ENCODE measurements at places on chromosomes 6 and 20. TPM values are rescaled to one million over a fixed set of nuclear protein-coding genes. Genes with fewer than 3 reads are reported as not detected.

ELOVL4 gene
- 0.10 TPM for total RNA-seq

BPIFB2 gene
- not detected for total RNA-seq

PDE10A gene
- total RNA-seq, result not detected

HNF4A gene
- total RNA-seq, result not detected

HLA-DOB gene
- total RNA-seq, result 109 TPM

SLC22A16 gene
- not detected for total RNA-seq

SMIM26 gene
- total RNA-seq, result 47.4 TPM

C20orf144 gene
- total RNA-seq, result 0.27 TPM

TMEM74B gene
- 0.73 TPM for total RNA-seq

PDE7B gene
- 9.2 TPM for total RNA-seq

HLA-C gene
- 998 TPM for total RNA-seq

TXLNB gene
- 3.3 TPM for total RNA-seq

SLC17A1 gene
- not detected for total RNA-seq

DEF6 gene
- total RNA-seq, result 116 TPM

LAMA2 gene
- total RNA-seq, result not detected

GPR6 gene
- total RNA-seq, result not detected

DNA sequence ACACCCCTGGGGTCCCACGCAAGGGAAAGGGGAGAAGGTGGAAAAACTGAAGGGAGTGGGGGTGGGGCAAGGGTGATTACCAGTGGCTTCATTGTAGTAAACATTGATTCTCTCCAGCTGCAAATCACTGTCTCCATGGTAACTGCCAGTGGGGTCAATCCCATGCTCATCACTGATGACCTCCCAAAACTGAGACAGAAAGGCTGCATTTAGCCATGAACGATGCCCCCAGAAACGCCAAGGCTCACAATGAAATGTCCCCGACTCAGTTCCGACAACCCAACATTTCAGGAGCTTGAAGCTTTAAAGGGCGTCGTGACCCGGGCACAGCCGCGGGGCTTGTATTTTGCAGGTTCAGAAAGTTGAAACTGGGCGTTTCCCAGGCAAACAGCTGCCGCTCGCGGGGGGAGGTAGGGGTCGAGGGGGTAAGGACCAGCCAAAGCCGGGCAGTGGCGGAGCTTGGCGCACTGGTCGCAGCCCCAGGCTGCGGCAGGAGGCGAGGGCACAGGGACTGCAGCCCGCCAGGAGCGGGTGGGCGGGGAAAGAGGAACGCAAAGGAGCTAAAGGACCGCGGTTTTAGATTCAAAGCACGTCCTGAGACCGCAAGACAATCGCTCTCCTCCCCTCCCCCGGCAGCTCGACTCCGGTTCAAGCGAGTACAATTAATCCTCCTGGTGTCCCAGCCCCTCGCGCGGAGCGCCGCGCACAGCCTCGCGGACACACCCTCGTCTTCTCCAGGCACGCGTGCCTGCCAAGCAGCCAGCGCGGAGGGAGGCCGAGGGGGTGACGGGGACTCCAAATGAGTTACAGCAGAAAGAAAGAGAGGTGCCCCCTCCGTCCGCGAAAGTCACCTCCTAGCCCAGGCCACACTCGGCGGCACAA is 731 bp downstream of the TUBB2B start:
- H3K27ac ChIP-seq, result no peak overlapping the region
- H3K4me3 ChIP-seq, result peak overlapping the region; percentile 38
- no peaks in the 10 kb centered on the region for H3K36me3 ChIP-seq
- H3K27me3 ChIP-seq, result no peaks in the 10 kb centered on the region

DNA sequence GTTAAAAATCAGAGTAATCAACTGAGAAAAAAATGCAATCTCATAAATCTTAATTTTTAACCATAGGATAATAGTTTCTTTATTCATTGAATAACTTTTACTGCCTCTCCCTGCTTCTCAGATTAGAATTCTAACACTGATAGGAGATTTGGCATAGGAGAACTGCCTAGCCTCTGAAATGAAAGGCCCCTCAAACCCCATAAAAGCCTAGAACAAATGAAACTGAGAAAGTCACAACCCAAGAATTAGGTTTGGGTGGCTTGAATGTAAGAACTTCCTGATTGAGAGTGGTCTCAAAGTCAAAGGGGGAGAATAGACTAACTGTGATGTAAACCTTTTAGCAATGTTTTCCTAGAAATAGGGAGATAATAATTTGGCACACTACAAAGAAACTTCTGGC is 52.2 kb downstream of the SAMD5 start:
- H3K36me3 ChIP-seq, result no peaks in the 10 kb centered on the region
- no peaks in the 10 kb centered on the region for H3K27me3 ChIP-seq
- no peak overlapping the region for H3K4me3 ChIP-seq
- DNase-seq, result no peak

GRCh38 chr20:32526125-32526524 is 59.0 kb downstream of the NOL4L start:
- peaks cover 53% of the 10 kb centered on the region for H3K4me1 ChIP-seq
- H3K4me3 ChIP-seq, result no peak overlapping the region
- no peak for DNase-seq
- no peaks in the 10 kb centered on the region for H3K27me3 ChIP-seq

GRCh38 chr6:19297880-19298279 is 539.3 kb upstream of the ID4 start:
- no peak overlapping the region for H3K4me3 ChIP-seq
- H3K27ac ChIP-seq, result no peak overlapping the region
- no peaks in the 10 kb centered on the region for H3K36me3 ChIP-seq
- H3K4me1 ChIP-seq, result no peaks in the 10 kb centered on the region

DNA sequence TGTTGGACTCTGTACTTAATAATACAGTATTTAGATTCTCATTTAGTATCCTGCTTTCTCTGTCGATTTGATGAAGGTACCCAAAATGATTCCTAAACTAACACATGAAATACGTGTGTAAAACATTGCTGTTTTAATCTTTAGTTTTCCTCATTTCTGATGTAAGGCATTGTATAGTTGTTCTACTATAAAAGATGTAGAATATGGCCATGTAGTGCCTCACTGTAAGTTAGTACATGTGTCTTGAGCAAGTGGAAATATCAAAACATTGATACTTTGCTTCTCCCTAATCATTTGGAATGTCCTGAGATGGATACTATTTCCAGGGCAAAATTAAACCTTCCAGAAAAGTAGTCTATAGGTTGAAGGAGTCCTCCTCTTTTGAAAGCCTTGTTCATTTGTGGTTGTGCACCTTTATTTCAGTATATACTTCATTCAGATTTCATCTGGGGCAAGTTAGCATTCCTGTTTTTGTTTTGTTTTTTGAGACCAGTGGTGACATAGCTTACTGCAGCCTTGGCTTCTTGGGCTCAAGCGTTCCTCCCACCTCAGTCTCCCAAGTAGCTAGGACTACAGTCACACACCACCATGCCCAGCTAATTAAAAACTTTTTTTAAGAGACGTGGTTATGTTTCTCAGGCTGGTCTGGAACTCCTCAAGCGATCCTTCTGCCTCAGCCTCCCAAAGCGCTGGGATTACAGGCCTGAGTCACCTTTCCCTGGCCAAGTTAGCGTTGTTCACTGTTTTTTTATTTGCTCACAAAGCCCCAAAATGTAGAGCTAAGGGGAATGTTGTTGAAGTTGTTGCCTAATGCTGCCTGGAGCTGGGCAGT is 11.6 kb downstream of the SRSF3 start:
- peaks cover 22% of the 10 kb centered on the region for H3K36me3 ChIP-seq
- no peaks in the 10 kb centered on the region for H3K27me3 ChIP-seq
- peaks cover 13% of the 10 kb centered on the region for H3K4me1 ChIP-seq
- no peak overlapping the region for H3K4me3 ChIP-seq
- no peak for DNase-seq
- H3K27ac ChIP-seq, result no peak overlapping the region

DNA sequence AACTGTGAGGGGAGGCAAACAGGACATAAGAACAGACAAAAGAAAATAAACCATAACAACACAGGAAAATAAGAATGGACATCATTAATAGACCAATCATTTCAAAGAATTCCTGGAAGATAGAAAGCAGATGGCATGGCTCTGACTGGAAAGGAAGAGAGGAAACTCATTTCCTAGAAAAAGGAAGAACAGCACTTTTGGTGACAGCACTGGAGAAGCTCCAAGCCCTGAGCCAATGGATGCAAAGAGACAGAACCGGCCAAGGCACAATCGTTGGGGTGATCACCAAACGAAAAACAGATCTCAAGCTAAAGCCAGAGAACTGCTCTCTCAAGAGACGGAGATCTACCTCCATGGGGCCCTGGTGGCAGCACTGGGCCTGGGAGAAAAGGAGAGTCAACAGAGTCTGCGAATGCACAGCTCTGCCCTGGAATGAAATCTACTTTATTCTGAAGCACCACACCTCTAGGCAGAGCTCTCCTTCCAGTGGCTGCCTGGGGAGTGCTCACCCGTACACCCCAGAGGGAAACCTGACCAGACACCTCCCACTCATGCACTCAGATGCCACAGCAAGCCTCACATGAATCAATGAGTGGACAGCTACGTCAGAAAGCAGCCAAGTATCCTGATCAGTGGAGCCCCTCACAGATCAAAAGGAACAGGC is 24.2 kb downstream of the KIAA0319 start:
- no peaks in the 10 kb centered on the region for H3K4me1 ChIP-seq
- no peak for DNase-seq
- no peak overlapping the region for H3K27ac ChIP-seq
- H3K36me3 ChIP-seq, result no peaks in the 10 kb centered on the region
- no peaks in the 10 kb centered on the region for H3K27me3 ChIP-seq
- H3K4me3 ChIP-seq, result no peak overlapping the region

DNA sequence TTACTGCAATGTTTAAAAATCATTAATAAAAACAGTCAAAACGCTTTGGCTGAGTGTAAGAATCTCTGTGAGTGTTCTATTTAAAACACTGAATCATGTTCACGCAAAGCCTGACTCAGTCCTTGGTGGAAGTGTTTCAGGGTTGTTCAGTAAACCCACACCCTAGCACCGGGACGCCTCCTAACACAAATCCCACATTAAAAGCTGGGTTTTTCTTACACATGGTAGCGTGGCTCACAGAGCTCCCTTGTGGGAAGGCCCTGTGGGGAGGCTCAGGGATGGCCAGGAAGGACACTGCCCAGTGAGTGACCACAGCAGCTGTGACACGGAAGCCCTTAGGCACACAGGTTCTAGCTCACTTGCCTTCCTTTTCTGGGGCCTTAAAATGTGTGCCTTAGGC is 80.2 kb downstream of the GMPR start:
- H3K4me3 ChIP-seq, result no peak overlapping the region
- DNase-seq, result no peak
- no peak overlapping the region for H3K27ac ChIP-seq
- no peaks in the 10 kb centered on the region for H3K27me3 ChIP-seq
- H3K36me3 ChIP-seq, result no peaks in the 10 kb centered on the region

- H3K27me3 ChIP-seq, result no peaks in the 10 kb centered on the region
- no peak overlapping the region for H3K4me3 ChIP-seq
- H3K27ac ChIP-seq, result no peak overlapping the region
- H3K4me1 ChIP-seq, result peaks cover 9% of the 10 kb centered on the region
- H3K36me3 ChIP-seq, result no peaks in the 10 kb centered on the region
- no peak for DNase-seq
Observed at GRCh38 chr6:109295109-109295773, 87.0 kb downstream of the CD164 start.

DNA sequence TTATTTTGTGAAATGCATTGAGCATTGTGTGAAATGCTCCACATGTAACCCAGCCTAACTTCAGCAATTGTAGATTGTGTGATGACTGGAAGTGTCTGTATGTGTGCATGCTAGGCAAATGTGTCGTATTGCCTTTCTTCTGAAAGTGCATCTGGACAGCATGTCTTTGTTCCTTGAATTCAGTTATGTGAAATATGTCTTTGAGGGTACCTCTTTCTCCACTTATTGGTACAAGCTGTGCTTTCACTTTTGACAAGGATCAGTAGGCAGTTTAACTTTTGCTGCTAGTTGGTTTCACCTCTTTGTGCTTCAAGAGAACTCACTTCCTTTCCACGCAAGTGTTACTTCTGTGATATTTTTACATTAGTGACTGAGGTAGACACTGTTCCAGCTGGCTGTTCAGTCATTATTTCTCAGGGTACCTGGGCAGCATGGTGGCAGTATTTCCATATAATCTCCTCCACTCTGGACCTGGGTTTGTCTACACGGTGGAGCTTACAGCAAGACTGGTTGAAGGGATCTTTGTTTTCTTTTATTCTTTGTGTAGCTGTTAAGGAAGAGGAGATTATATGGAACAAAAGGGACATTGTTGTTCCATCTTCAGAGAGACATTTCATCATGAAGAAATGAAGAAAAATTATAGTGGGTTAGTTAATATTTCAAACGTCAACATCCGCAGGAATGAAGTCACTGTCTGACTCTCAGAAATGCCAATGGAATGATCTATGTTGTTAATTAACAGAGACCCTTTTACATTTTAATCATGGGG is 175.4 kb downstream of the UTRN start:
- no peak overlapping the region for H3K4me3 ChIP-seq
- no peaks in the 10 kb centered on the region for H3K36me3 ChIP-seq
- no peak for DNase-seq

DNA sequence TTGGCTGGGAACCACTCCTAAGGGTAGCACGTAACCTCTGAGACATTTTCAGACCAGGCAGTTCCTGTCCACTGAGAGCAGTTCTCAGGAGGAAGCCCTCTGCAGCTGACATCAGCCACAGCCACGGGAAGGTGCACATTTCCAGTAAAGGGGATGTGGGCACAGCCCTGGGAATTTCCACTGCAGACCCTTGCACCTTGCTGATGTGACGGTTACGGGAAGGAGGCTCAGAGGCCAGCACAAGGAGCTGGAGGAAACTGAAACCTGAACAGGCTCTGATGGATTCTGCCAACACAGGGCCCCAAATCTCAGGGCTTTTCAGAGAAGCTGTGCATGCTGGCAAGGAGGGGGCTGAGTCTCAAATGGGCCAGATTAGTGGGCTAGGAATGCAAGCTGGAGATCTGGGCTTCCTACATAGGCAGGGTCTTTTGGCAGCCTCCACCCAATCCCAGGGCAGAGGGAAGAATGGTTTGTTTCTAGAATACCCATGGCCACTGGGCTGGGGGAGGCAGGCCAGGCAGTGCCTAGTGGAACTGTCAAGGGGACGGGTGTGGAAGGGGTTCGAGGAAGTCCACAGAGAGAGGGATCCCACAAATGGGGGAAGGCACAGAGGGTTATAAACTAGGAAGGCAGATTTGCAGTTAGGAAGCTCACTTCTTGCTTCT is 14.2 kb downstream of the EBF4 start:
- H3K27ac ChIP-seq, result no peak overlapping the region
- no peaks in the 10 kb centered on the region for H3K36me3 ChIP-seq
- peaks cover 6% of the 10 kb centered on the region for H3K27me3 ChIP-seq
- H3K4me3 ChIP-seq, result no peak overlapping the region
- DNase-seq, result no peak

GRCh38 chr6:20946022-20946421 is 411.8 kb downstream of the CDKAL1 start:
- no peak overlapping the region for H3K4me3 ChIP-seq
- no peaks in the 10 kb centered on the region for H3K27me3 ChIP-seq
- no peaks in the 10 kb centered on the region for H3K4me1 ChIP-seq

DNA sequence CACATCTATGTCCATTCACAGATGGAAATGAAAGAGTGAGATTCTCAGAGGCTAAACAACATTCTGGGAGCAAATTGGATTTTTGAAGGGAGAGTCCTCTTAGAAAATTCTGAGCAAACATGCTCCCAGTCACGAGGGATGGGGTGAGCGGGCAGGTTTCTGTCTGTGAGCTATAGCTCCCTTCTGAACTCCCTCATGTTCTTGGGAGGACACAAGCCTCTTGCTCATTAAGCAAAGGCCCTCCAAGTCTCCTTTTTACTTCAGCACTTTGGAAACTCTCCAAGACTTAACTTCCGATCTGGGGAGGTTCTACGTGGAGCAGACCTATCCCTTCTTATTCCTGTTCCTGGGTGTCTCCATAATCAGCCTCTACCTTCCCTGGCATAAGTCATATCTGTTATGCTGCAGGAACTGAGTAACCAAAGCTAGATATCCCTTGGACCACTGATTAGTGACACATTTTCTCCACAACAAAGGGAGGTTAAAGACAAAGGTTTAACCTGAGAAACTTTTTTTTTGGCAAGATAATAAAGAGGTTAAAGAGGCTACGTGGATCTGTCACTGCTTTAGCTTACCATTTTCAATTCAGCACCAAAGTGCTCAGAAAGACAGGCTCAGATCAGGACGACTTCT is 33.0 kb upstream of the SMIM29 start:
- H3K4me3 ChIP-seq, result no peak overlapping the region
- H3K27ac ChIP-seq, result no peak overlapping the region
